Breast epithelium (tissue), 4 donors: ENCODE measurements at places on chromosomes 13 and 19. TPM values are rescaled to one million over a fixed set of nuclear protein-coding genes. Genes with fewer than 3 reads are reported as not detected.

- no peak overlapping the region for H3K4me3 ChIP-seq
- H3K4me1 ChIP-seq: no peaks in the 10 kb centered on the region
- peaks cover 15% of the 10 kb centered on the region for H3K27me3 ChIP-seq
- H3K27ac ChIP-seq: no peak overlapping the region
Observed at GRCh38 chr19:41621226-41621625, 5.6 kb downstream of the CEACAM4 start.

- H3K4me3 ChIP-seq: peak overlapping the region; percentile 99
- no peak for DNase-seq
- peak overlapping the region; percentile 95 for H3K27ac ChIP-seq
- no peaks in the 10 kb centered on the region for H3K27me3 ChIP-seq
- no peaks in the 10 kb centered on the region for H3K36me3 ChIP-seq
Observed at GRCh38 chr19:4399812-4400134, 574 bp downstream of the SH3GL1 start.

DNA sequence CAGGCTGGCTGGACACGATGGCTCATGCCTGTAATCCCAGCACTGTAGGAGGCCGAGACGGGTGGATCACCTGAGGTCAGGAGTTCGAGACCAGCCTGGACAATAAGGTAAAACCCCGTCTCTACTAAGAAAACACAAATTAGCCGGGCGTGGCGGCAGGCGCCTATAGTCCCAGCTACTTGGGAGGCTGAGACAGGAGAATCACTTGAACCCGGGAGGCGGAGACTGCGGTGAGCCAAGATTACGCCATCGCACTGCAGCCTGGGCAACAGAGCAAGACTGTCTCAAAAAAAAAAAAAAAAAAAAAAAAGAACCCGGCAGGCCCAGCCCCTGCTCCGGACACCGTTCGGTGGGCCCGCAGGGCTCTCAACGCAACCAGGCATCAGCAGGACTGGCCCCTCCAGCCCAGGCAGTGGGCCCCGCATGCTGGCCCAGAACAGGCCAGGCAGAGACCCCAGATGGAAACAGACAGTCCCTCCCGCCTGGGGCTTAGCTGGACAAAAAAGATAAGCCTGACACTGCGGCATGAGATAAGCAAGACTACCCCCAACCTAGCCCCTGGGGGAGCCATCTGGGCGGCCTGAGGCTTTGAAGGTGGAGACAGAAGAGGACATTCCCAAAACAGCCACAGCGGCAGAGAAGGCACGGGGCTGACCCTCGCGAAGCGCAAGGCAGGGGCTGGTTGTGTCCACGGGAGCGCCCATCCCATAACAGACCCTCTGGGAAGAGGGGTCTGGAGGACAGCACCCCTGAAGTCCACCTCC lies 11.6 kb downstream of the REXO1 start:
- DNase-seq: no peak
- H3K4me3 ChIP-seq: no peak overlapping the region
- H3K36me3 ChIP-seq: no peaks in the 10 kb centered on the region
- H3K27me3 ChIP-seq: no peaks in the 10 kb centered on the region
- H3K27ac ChIP-seq: no peak overlapping the region

GRCh38 chr19:17829855-17830566 lies 8.7 kb upstream of the INSL3 start:
- H3K4me1 ChIP-seq: no peaks in the 10 kb centered on the region
- no peak overlapping the region for H3K27ac ChIP-seq
- no peak overlapping the region for H3K4me3 ChIP-seq
- H3K27me3 ChIP-seq: no peaks in the 10 kb centered on the region
- DNase-seq: no peak
- no peaks in the 10 kb centered on the region for H3K36me3 ChIP-seq

GRCh38 chr19:29671393-29672160 lies 6.3 kb downstream of the PLEKHF1 start:
- H3K4me3 ChIP-seq: no peak overlapping the region
- peaks cover 20% of the 10 kb centered on the region for H3K4me1 ChIP-seq
- H3K36me3 ChIP-seq: peaks cover 6% of the 10 kb centered on the region

Gene ADAMTS10
- 23.4 TPM for total RNA-seq

Gene PRTN3
- total RNA-seq: 1.1 TPM

Gene ZNF805
- 17.0 TPM for total RNA-seq

Gene KLK3
- total RNA-seq: 45.2 TPM

- H3K4me3 ChIP-seq: no peak overlapping the region
- H3K4me1 ChIP-seq: no peaks in the 10 kb centered on the region
- no peaks in the 10 kb centered on the region for H3K27me3 ChIP-seq
- H3K36me3 ChIP-seq: no peaks in the 10 kb centered on the region
- DNase-seq: no peak
Observed at GRCh38 chr13:66659701-66660467, 570.3 kb downstream of the PCDH9 start.

GRCh38 chr13:98843482-98843877 lies 91.0 kb upstream of the SLC15A1 start:
- H3K36me3 ChIP-seq: no peaks in the 10 kb centered on the region
- DNase-seq: no peak
- H3K4me3 ChIP-seq: no peak overlapping the region

- DNase-seq: no peak
- H3K27me3 ChIP-seq: no peaks in the 10 kb centered on the region
- no peaks in the 10 kb centered on the region for H3K36me3 ChIP-seq
- no peak overlapping the region for H3K4me3 ChIP-seq
Observed at GRCh38 chr19:55319785-55320184, 5.4 kb downstream of the TMEM150B start.

GRCh38 chr19:43784981-43785808 lies 4.4 kb upstream of the KCNN4 start:
- peak; percentile 65 for DNase-seq
- no peaks in the 10 kb centered on the region for H3K36me3 ChIP-seq
- H3K27me3 ChIP-seq: no peaks in the 10 kb centered on the region
- peak overlapping the region; percentile 90 for H3K27ac ChIP-seq
- peaks cover 5% of the 10 kb centered on the region for H3K4me1 ChIP-seq

Gene CTXN1
- total RNA-seq: 9.5 TPM

Gene APC2
- 0.16 TPM for total RNA-seq

Gene CYP4F11
- total RNA-seq: 8.8 TPM

Gene ELSPBP1
- total RNA-seq: not detected

Gene FPR3
- 3.9 TPM for total RNA-seq

- no peak for DNase-seq
- H3K4me3 ChIP-seq: peak within 1 kb of the TSS; percentile 36
- H3K36me3 ChIP-seq: no peaks in the 10 kb centered on the region
- H3K27me3 ChIP-seq: peaks cover 3% of the 10 kb centered on the region
Observed at GRCh38 chr13:25171517-25172302, at the start of gene AMER2. Gene AMER2, minus strand, starts transcription at chr13:25172288. Its CDS starts 669 bp downstream, at chr13:25171619.

Gene CEACAM4
- total RNA-seq: not detected

Gene PGLYRP2
- total RNA-seq: 6.2 TPM
